ENCODE measurements at places on chromosomes 2 and 18.

DNA sequence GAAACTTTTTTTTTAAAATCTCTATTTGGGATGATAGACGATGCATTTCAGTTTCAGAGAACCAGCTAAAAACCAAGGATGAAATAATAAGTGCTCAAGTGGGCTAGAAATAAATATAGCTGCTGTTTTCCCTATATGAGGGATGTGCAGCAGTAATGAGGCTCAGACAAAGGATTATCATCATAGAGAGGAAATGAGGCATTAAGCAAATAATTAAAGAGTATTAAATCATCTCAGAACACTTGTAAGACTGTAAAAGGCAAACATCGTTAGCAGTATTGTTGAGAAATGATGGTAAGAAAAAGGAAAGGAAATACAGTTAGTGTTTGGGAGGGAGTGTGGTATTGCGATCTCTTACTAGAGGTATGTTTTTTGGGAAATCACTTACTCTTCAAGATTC is 233.5 kb downstream of the TGIF1 start:
- no peak for DNase-seq

GRCh38 chr2:69745035-69745434 is 3.1 kb downstream of the ANXA4 start:
- DNase-seq: no peak

DNA sequence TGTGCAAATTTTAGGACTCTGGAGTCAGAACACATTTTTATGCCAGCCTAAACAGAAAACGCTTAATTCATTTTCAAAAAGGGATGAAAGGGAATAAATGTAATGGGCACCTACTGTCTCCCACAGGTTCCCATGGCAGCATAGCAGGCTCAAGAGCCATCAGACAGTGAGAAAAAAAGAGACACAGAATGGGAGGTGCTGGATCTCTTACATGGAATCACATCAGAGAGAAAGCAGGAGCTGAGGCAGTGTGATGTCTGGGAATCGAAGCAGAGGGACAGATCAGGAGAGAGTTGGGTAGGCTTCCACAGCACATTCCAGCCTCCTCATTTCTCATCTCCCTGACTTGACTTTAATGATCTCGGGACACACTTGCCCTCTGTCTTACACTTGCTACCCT is 684.3 kb downstream of the KCNJ3 start:
- no peak for DNase-seq

DNA sequence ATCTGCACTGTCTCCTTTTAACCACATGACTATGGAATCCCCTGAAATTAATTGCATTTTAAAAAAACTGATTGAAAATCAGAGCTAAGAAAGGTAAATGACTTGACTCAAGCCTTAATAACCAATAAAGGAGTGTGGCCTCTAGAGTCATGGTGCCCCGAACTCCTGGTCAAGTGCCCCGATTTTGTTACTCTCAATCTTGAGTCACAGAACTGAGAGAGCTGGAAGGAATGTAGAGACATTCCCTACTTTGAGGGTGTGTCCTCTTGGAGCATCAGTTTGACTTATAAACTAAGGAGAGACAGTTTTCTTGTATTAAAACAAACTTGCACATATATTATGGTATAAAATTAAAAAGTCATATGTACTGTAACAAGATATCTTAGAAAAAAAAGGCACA is 2.4 kb downstream of the WDR43 start:
- DNase-seq: no peak

DNA sequence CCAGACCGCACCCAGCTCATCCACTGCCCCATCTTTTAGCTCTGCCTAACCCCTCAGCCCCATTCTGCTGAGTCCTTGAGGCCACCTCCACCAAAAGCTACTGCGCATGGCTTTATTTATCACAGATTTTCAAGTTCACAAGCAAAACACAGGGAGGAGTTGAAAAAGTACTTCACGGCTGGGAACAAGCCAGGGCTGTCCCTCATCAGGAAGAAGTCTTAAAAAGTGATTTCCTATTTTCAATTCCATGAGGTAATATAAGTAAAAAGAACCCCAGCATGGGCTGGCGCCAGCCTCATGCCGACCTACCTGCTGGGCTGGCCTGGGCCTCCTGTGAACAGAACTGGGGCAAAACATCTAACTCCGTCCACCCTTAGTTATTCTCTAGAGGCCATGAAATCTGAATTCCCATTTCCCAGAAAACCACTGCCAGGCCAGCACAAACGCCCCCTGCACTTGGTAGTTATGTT is 69.0 kb downstream of the POLR1A start:
- no peak for DNase-seq

Measured in cortex of kidney (tissue), 1 donor.